ENCODE measurements at places on chromosomes 11 and 22.

- no peak for DNase-seq
Measured at GRCh38 chr11:62493801-62494200, 52.8 kb downstream of the AHNAK start.

GRCh38 chr11:63599211-63600122 is 14.8 kb downstream of the PLAAT3 start:
- no peak for DNase-seq

DNA sequence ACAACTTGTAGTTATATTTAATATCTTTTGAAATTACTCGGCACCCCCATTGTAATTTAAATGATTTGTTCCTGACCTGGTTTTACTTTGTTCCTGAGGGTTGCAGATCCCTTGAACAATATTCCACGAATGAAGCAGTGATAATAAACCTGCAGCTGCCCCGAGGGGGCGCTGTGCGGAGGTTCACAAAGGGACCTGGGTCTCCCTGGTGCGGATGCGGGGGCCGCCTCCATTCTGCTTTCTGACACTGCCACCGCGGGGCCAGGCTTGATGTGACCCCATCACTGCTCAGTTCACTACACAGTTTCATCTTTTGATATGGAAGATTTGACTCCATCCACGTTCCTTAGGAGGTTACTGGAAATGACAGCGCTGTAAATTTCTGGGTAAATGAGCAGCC is 62.9 kb upstream of the PRODH start:
- no peak for DNase-seq

GRCh38 chr22:50547263-50547985 is 1.7 kb downstream of the KLHDC7B start:
- DNase-seq: no peak

DNA sequence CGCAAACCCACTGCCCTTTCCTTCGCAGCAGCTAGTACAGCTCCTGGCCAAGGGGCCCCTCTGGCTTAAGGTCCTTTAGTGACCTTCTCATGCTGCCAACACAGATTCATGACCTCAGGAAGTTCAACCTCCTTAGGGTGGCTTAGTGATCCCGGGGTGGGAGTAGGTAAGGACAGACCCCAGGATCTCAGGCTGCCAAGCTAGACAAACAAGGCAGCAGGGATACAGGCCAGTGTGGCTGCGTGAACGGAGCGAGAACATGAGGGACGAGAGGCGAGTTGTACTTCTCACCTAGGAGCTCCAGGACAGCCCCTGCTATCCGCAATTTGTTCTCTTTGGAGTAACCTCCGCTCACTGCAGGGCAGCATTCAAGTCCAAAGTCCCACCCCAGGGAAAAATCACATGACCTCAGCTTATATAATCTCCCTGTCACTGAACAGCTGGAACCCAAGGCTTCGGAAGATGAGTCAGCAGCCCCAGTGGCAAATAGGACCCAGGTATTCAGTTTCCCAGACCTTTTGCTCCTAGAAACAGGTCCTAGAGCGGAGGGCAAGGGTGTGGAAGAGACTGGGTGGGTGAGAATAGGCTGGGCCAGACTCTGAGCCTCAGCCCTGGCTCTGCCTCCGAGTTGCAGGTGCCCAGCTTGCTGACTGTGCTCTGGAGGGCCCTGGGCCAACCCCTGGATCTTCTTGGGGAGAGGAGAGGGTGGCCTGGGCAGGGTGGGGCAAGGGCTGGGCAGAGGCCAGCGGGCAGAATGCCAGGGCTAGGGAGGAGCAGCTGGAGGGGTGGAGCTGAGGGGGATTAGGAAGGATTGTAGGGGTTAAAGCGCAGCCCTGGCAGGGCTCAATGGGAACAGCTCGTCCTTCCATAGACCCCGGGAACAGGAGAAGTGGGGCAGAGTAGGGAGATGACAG is 13.1 kb downstream of the USP2 start:
- DNase-seq: no peak

- no peak for DNase-seq
Measured at GRCh38 chr11:86232556-86232955, 12.0 kb upstream of the EED start.

DNA sequence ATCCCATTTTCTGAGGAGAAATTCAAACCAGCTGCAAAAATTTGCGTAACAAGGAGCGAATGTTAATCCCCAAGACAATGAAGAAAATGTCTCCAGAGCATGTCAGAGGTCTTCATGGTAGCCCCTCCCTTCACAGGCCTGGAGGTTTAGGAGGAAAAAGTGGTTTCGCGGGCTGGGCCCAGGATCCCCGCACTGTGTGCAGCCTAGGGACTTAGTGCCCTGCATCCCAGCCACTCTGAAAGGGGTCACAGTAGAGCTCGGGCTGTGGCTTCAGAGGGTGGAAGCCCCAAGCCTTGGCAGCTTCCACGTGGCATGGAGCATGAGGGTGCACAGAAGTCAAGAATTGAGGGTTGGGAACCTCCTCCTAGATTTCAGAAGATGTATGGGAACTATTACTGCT is 87.4 kb downstream of the BRD1 start:
- DNase-seq: no peak

GRCh38 chr11:58659910-58660570 is 37.6 kb downstream of the CNTF start:
- no peak for DNase-seq

GRCh38 chr11:69320326-69320725 is 26.4 kb downstream of the MYEOV start:
- DNase-seq: no peak

- DNase-seq: no peak
Measured at GRCh38 chr11:68498903-68499883, 38.6 kb downstream of the PPP6R3 start.

GRCh38 chr11:93330446-93330984 is at the start of gene DEUP1:
TSS of gene DEUP1 (plus strand) at chr11:93330742. CDS start at chr11:93332260, 1,518 bp downstream.
- DNase-seq: no peak

DNA sequence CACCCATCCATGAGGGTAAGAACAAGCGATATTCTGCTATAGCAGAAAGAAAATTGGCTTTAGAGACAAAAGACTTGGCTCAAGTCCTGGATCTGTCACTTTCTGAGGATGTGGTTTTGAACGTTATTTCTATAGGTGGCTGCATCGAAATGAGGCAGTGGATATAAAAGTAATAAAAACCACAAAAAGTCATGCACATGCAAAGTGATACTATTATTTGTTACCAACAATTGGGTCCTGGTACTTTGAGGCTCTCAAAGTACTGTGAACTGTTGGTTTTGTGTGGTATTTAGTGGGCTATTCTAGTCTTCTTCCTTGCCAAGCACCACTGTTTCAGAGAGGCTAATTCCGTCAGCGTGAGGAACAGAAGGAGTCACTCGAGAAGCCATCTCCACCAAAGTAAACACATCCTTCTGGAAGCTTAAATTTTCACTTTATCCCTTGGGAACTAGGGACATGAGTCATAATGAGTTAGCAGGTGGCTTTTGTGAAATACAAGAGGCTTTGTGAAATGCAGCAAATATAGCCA is 13.1 kb downstream of the UBASH3B start:
- DNase-seq: no peak

DNA sequence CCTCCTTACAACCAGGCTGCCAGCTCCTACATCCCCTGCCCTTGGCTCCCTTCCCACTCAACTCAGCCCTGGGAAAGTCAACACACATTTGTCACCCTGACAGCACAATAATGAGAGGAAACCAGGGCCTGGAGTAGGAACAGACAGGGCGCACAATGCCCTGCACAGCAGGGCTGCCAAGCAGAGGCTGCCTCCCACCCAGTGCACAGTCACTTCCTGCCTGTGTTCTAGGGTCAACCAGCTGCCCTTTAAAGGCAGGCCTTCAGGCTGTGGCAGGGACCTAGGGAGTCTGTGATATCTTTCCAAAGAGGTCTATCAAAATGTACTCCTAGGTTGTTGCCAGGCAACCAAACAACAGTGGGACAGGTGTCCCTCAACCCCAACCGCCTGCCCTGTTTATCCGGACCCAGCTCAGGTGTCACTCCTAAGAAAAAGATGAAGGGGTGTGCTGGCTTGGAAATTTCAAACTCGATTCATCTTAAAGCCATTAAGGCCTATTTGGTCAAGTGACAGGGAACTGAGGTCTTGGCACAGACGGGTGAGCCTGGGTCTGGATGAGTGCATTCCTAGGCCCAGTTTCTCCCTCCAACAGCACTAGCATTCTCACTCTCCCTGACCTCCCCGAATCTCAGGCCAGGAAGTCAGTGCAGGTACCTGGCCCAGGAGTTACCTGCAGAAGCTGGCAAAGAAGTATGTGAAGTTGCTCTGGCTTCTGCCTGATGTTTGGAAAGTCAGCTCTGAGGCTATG is 110.3 kb upstream of the PITPNB start:
- DNase-seq: no peak

- DNase-seq: no peak
Measured at GRCh38 chr22:41562461-41562860, 1.7 kb downstream of the CSDC2 start.

- no peak for DNase-seq
Measured at GRCh38 chr11:113806406-113806805, 26.8 kb downstream of the CLDN25 start.

DNA sequence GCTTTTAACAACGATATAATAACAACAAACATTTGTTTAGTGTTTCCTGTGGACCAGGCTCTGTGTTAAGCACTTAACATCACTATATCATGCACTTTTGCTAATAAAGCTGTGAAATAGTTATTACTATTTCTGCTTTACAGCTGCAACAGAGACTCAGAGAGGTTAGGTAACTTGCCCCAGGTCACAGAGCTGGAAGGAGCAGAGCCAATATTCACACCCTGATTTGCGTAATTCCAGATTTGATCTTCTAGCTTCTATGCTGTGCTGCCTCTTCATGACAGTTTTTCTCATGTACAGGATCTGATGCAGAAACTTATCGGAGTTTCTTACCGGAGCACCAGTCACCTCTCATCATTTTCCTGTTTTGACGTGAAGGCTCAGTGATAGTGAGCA is 33.6 kb upstream of the EHF start:
- DNase-seq: no peak

- DNase-seq: no peak
Measured at GRCh38 chr11:96113193-96113681, 189.3 kb upstream of the MTMR2 start.

DNA sequence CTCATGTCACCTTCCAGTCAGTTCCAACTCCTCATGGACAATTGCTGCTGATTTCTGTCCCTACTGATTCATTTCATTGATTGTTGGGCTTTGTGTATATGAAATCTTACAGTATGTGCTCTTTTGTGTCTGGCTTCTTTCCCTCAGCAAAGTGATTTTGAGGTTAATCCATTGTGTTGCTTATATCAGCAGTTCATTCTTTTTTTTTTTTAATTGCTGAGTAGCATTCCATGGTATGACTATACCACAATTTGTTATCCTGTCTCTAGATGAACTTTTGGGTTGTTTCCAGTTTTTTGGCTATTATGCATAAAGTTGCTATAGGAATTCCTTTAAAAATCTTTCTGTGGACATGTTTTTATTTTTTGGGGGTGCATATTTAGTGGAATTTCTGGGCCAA is 59.9 kb downstream of the NXPE1 start:
- DNase-seq: no peak

GRCh38 chr11:71500601-71501021 is 26.5 kb upstream of the KRTAP5-7 start:
- no peak for DNase-seq

- DNase-seq: peak; percentile 38
Measured at GRCh38 chr11:832529-833113, at the start of gene CD151. TSS of gene CD151 (plus strand) at chr11:832952. CDS start at chr11:836070, 3,118 bp downstream.

- DNase-seq: no peak
Measured at GRCh38 chr11:107203656-107204055, 185.4 kb upstream of the GUCY1A2 start.

DNA sequence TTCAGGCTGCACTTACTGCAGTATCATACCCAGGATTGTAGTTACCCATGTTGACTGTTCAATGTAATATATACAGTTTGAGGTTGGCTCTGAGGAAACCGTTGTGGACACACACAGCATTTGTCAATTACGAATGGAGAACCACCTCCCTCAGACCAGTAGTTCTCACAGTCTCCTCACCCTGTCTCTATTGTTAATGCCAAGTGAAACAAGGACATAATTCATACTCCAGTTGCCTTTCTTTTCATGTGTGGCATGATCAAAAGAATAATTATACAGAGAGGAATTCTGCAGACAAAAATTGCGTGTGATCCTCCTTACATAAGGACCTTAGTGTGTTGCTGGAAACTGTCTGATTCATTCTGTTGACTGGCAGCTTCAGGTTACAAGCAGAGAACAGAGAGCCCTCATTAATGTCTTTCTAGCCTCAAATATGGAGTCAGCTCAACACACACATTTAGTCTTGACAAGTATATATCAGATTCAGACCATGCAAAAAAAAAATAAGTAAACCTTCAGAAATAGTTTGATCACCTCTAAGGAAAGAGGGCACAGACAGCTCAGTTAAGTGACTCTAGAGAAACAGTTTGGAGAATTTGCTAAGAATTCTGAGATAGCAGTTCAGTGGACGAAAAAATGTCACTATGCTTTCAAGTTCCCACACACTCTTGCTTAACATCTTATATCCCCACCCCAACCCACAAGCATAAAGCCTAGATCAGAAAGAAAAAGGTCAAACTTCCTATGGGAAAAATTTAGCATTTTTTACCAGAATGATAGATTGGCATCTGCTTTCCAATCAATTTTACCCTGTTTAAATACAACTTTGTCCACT is 96.1 kb downstream of the MAML2 start:
- DNase-seq: no peak

DNA sequence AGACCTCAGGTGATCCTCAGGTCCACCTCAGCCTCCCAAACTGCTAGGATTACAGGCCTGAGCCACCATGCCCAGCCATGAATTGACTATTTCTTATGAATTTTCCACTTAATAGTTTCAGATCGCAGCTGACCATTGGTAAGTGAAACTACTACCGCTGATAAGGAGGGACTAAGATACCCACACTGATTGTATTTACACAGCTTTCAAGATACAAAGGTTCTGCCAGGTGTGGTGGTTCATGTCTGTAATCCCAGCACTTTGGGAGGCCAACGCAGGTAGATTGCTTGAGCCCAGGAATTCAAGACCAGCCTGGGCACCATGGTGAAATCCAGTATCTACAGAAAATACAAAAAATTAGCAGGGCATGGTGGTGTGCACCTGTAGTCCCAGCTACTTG is 3.9 kb downstream of the CHEK2 start:
- DNase-seq: no peak

- no peak for DNase-seq
Measured at GRCh38 chr11:78441956-78442355, 24.3 kb upstream of the GAB2 start.

DNA sequence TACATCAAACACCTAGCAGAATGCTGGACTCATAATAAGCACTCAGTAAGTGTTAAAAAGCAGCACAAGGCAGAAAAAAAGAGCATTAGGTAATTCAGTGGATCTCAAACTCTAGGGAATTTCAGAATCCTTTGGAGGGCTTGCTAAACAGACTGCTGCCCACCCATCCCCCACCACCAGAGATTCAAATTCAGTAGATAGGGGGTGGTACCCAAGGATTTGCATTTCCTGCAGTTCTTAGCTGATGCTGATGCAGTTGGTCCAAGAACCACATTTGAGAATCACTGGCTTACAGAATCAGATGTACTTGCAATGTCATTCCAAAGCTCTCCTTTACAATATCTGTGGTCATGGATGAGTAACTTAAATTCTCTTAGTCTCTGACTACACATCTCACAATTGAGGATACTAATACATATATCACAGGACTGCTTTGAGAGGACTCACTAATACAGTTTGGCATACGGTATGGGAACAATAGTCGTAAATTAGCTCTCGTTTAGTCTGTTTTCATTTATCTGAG is 664.5 kb downstream of the KCNA4 start:
- DNase-seq: no peak

- DNase-seq: no peak
Measured at GRCh38 chr11:17725174-17725573, 5.8 kb downstream of the MYOD1 start.

GRCh38 chr11:46649180-46649738 is 31.9 kb downstream of the ATG13 start:
- DNase-seq: no peak

All from stimulated activated CD4-positive, alpha-beta T cell treated with anti-CD3 and anti-CD28 coated beads, Interleukin-15, amount 100 ng/mL, for 1 hour (primary cell).